Bronchus fibroblast of lung (primary cell): ENCODE measurements at places on chromosomes 2 and 18. TPM values are rescaled to one million over a fixed set of nuclear protein-coding genes. Genes with fewer than 3 reads are reported as not detected.

The IL36G gene
- not detected in 2 replicates for total RNA-seq

The ALK gene
- not detected in 2 replicates for total RNA-seq

The C2orf15 gene
- not detected in 2 replicates for total RNA-seq

The SNORC gene
- total RNA-seq = 1.5 and 9.9 TPM in 2 replicates

The LTBP1 gene
- 346 and 357 TPM in 2 replicates for total RNA-seq

The ABCB11 gene
- total RNA-seq = not detected in 2 replicates
